Forelimb muscle (tissue), 1 donor: ENCODE measurements at places on chromosomes 7 and 10.

DNA sequence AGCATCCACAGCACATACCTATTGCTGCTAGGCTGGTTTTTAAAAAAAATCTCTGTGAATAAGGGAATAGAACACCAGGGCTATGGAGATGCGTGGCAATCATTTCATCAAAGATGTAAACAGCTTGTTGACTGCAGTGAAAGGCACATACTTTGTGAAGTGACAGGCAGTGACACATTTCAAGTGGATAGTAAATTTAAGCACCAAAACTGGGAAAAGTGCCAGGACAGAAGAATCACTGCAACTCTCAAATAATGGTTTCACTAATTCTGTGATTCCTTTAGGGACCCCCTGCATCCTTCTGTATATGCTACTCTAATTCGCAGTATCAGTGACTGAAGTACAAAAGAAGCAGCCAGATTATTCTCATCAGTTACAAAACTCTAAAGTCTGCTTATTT lies 145.2 kb upstream of the KLF14 start:
- no peak for DNase-seq

DNA sequence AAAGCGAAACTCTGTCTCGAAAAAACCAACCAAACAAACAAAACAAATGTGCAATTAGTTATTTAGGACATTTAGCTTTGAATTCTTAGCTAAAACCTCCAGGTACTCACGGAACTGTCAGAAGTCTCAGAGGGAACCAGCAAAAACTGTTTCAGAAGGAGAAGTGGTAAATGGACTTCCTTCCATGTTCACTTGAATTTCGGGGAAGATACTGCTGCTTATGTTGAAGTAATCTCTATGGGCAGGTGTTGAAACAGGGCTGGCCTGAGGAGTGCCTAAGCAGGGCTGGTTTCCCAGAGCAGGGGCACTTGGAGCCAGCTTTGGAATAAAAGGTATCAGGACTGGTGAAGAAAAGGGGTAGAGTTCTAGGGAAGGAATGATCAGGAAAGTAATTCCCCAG lies 2.4 kb upstream of the EXOC6 start:
- no peak for DNase-seq

DNA sequence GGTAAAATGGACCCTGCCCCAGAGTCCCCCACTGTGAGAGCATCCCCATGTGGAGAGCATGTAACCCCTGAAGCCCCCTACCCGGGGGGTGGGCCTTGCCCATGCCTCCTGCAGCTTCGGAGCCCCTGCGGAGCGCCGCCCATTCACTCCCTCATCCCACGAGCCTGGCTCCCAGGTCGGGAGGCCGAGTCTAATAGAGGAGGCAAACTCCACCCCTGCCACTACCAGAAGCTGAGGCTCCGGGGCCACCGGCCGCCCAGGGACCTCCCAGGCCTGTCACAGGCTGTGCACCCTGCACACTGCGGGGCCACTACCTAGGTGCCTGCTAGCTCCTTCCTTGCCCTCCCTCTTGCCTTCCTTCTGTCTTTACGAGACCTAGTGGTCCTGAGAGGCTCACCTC lies 17.4 kb downstream of the WDR86 start:
- no peak for DNase-seq

- DNase-seq = no peak
Measured at GRCh38 chr10:24451325-24451820, 242.4 kb downstream of the KIAA1217 start.

DNA sequence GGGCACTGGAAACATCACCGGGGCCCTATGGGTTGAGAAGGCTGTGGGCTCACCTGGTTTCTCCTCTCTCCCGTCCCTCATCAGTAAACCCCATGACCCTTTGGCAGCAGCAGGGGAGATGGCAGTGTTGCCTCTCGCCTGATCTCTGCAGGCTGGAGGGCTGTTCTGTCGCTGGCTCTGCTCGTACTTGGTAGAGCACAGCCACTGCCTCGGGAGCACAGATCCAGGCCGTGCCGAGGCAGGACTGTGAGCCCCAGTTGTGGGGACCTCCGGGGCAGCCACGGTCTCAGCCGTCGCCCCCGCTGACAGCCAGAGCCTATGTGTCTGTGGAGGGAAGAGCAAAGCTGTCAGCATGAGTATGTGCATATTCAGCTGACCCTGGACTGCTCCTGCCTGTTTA lies 94.9 kb downstream of the PTPRE start:
- DNase-seq = no peak

DNA sequence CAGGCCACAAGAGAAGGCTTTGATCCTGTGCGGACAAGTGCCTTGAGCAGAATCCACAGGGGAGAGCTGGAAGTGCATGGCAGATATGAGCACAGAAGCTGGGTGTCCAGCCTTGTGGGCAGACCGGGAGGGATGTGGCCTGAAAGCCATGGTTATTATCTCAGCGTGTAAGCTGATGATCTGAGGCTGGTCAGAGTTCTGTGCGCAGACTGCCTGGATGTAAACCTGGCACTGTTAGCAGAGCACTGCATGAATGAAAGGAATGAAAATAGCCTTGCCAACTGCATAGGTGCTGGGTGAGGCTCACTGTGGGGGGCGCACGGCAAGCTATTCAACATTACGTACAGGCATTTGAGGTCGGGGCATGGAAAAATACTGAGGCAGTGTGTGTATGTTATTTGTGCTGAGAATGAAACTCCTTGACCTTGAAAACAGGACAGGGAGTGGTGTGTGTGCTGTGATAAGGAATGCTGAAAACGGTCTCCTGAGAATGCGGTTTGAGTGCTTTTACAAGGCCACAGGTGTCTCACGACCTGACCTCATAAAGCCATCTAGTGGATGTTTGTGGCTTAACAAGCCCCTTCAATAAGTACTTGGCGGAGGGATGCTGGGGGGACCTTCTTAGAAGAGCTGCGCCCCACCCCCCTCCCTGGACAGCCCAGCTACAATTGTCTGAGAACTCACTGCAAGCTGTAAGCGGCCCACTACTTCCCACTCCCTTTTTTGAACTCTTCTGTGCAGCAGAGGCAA lies 18.7 kb downstream of the AKR1C1 start:
- no peak for DNase-seq

DNA sequence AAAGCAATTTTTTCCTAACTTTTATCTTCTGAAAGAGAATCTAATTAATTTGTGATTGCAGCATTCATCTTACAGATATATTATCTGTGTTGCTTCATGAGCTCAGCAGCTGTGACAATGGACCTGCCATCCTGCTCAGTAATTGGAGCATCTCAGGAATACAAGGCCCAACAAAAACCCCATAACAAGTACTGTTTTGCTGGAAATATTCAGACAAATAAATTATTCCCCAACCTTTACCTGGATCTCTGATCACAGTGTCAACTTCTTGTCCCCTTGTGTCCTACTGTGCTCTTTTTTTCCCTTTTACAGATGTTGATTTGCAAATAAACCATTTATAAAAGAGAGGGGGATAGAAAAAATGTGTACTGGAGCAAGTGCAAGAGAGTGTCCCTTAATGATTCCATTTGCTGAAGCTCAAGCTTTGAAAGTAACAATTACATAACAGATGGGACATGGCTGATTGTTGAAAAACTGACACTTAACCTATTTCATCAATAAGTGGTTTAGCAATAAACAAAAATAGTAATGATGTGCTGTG lies 1063.4 kb upstream of the GHITM start:
- DNase-seq = no peak

GRCh38 chr10:15990535-15991129 lies 130.3 kb upstream of the MINDY3 start:
- no peak for DNase-seq

DNA sequence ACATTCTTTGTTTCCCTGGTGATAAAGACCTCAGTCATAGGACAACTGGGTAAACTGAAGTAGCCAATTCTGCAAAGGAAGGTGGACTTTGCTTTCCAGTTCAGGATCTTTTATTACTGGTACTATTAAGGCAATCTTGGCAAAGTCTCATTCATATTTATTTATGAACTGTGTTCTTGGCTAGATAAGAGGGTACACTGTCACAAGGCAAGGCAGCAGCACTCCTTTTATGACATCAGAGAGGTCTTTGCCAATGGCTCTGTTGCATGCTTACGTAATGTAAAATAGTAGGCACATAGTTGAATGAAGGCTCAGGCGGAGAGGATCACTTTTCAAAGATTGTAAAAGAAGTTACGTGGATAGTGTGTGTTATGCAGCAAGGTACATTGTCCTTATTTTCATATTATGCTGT lies 63.7 kb upstream of the PDK4 start:
- no peak for DNase-seq

- no peak for DNase-seq
Measured at GRCh38 chr10:72353028-72353964, 1.4 kb downstream of the DNAJB12 start.

DNA sequence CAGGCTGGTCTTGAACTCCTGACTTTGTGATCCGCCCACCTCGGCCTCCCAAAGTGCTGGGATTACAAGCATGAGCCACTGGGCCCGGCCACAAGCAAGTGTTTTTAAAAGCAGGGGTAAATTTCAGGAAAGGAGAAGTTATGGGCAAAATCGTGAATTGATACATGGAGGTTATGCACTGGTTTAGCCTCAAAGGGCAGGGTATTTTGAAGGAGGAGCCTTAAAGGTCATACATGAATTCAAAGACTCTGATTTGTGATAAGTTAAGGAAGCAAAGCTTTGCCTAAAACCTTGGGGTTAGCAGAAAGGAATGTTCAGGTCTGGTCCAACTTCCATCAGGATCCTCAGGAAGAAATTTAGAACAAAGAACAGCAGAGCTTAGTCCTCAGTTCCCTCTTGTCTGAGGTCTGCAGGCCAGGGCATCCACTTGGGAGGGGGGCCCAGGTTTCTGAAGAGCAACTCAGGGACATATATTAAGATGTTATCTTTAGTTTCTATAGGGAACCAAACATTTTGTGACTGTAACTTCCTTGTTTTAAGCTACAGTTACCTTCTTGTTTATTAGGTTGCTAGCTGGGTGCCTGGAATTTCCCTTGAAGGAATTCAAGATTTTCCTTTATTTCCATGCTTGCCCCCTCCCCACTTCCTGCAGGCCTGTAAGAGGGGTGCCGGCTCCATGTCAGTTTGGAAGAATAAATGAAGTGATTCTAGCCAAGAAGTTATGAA lies 2.8 kb upstream of the REPIN1 start:
- DNase-seq = no peak

GRCh38 chr7:129572205-129572604 lies 39.3 kb upstream of the NRF1 start:
- no peak for DNase-seq

DNA sequence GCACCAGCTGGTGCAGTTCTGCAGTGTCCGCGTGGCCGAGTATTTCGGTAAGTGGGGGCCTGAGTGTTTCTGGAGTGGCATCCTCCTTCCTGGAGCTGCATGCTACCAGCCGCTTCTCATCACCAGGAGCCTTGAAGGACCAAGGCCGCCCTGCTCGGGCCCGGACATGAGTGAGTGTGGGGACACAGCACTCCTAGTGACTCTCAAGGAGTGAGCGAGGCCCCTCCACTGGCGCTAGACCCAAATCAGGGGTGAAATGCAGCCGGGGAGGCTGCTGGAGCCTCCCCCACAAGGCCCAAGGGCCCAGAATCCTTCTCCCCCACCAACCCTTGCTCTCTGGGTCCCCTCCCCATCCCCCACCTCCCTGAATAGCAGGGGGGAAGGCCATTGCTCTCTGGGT lies 48.0 kb downstream of the CAMK2B start:
- DNase-seq = no peak

DNA sequence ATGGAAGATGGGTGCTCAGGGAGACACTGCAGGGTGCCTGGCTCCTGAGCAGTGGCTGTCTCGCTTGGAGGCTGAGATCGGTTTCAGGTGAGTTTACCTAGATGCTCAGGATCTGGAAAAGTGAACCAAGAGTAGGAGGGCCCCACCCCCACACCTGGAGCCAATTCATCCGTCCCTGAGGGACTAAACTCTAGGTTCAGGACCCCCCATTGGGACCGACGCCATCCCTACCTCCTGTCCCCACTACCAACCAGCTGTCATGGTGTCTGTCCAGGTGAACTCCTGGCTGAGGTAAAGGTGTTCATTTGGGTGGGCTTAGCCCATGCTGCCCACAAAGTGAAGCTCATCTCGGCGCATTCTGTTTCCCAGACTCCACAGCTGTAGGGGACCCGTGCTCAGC lies 174.6 kb upstream of the PLPP4 start:
- DNase-seq = no peak

DNA sequence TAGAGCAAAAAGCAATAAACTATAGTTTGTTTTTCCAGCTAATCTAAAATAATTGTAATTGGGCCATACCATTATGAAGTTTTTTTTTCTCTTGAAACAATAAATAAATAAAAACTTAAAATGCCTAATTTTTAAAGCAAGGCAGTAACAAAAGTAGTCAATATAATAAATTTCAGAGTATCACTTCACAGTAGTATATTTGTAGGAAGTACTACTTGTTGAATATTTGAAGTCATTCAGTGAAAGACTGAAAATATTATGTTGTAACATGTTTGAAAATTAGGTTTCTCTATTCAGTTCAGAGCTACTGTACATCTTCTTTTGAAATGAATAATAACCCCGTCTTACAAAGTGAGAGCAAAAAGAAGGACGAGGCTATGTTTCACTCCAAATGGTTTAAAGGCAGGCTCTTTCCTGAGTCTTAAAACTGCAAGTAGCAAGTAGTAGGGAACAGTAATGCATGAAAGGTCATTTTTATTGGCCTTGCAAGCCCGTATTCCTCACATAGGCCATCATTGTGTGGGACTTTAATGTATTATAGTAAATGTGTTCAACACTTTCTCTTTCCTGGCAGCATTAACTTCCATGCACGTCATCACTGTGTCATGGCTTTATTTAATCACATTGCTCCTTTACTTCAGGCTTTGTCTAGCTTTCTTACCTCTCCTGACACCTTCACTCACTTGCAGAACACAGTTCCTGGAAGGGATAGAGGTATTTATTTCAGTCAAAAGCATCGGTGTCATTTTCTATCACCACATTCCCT lies 141.4 kb downstream of the VTI1A start:
- DNase-seq = no peak

- no peak for DNase-seq
Measured at GRCh38 chr10:128099901-128100300, 26.3 kb downstream of the MKI67 start.

DNA sequence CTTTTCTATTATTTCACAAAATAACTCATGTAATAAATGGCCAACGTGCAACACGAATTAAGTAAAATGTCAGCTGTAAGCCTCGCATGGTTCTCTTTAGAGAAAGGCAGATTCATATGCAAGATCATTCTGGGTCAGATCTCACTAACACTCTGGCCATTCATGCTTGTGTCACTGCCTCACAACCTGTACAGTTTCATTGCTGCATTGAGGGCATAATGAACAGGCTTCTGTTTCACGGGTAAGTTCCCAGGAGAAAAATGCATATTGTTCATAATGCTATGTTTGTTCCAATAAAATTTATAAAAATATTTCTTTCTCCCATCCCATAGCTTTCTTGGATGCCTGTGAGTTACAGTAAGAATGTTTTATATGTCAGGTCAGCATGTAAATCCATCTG lies 734.0 kb upstream of the ANKRD30A start:
- no peak for DNase-seq

GRCh38 chr10:57535306-57535705 lies 732.4 kb downstream of the IPMK start:
- no peak for DNase-seq

DNA sequence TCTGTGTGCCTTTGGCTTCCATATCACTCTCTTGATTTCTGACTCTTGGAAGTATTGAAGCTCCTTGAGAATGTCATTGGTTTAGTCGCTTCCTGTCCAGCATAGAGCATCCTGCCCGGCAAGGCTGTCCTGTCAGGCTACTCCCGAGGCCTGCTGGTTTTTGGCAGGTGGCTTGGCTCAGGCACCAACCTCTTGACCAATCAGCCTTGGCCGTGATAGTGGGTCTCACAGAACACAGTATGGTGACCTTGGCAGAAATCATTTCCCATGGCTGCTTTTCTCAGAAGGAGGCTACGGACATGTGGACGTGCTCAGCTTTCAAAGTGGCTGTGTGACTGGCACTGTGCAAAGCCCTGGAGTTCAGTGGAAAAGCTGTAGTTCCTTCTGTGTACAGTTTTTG lies 516.9 kb downstream of the REEP3 start:
- DNase-seq = no peak
